ENCODE measurements at places on chromosomes 7 and 10. TPM values are rescaled to one million over a fixed set of nuclear protein-coding genes. Genes with fewer than 3 reads are reported as not detected.

- no peak for DNase-seq
Observed at GRCh38 chr10:88120599-88121333, 257.3 kb downstream of the PTEN start.

DNA sequence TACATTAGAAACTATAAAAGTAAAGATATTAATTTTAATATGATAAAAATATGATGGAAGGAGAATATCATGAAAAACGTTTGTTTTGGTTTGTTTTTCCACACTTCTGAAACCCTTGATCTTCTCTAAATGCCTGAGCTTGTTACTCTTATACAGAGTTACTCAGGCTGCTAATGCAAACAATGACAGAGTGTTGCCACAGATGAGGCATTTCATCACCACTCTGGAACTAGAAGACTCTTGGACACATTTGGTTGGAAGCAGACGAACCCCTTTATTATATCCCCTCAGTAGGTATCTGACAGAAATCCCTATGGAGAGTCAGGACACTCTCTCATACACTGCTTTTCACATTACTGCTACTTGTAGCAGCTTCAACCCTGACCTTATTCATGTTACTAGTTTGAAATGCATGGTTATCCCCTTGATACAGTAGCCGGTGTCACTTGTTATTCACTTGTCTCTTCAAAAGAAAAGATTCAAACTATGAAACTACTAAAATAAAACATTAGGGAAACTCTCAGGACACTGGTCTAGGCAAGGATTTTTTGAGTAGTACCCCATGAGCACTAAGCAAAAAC is 66.9 kb downstream of the SEMA3C start:
- DNase-seq = no peak

GRCh38 chr7:30091491-30091912 is 43.3 kb upstream of the MTURN start:
- DNase-seq = no peak

- no peak for DNase-seq
Observed at GRCh38 chr10:31578181-31578852, 259.3 kb downstream of the ZEB1 start.

CYP2E1 gene
- total RNA-seq = 0.90 TPM

DNA sequence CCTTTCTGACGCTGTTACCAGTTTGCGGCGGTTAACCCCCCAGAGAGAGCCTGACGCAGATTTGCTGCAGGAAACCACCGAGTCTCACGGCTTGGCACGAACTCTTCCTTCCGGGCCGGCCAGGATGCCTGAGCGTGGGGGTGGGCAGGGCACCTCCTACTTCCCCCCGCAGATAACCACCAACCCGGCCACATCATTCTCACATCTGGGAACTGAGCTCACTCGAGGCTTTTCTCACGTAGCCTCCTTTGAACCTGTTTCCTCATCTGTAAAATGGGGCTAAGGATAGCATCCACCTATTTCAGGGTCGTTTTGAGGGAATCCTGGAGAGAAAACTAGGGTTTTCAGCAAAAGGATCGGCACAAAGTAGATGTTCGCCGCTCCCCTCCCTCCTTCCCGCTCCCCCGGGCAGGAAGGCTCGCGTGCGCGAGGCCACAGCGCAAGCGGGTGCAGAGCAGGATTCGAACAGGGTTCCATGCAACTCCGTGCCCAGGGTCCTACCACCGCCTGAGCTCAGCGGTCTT is 23.6 kb downstream of the DDIT4 start:
- peak; percentile 82 for DNase-seq

DNA sequence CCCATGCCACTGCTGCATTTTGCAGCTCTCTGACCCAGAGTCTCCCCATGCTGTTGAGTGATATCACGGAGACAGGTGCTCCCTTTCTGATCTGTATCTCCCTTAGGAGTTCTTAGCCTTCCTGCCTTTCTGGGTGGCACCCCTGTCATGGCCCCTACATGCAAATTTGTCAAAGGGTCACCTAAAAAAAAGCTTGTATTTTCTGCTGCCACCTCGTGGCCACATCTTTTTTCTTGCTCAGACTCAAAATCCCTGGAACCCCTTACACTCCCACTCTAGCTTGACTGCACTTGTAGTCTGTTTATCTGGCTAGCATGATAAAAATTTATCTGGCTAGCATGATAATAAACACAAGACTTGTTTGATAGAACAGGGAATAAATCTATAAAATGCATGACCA is 809.1 kb downstream of the SORCS1 start:
- DNase-seq = no peak

- no peak for DNase-seq
Observed at GRCh38 chr7:70660154-70660818, 471.7 kb upstream of the GALNT17 start.

- DNase-seq = no peak
Observed at GRCh38 chr10:79241629-79241989, 105.7 kb upstream of the PPIF start.

GRCh38 chr10:74103560-74104258 is 46.9 kb downstream of the AP3M1 start:
- DNase-seq = no peak

- DNase-seq = no peak
Observed at GRCh38 chr10:78414380-78414779, 380.7 kb downstream of the RPS24 start.

Measured in colonic mucosa (tissue), 4 donors.